Gastrocnemius medialis (tissue), 4 donors: ENCODE measurements at places on chromosomes 3 and 15.
A peak's percentile ranks its signal among the peaks of the same experiment; 100 is the strongest.

DNA sequence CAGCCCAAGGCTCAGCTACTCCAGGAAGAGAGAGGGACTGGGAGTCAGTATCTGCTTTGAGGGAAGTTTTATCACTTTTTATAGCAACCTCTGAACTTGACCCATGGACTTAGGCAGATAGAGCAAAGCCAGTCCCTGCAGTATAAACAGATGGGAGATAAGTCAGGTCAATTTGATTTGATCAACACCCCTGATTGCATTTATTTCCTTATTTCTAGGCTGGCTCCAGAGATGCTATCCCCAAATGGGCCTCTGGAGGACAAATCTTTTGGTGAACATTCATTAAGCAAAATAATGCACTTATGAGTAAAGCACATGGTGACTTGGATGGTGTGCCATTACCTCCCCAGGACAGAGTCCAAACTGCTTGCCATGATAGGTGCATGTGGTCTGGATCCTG, 8.9 kb upstream of the IDH3A start:
- no peak for DNase-seq

GRCh38 chr3:61015859-61016258, 235.4 kb downstream of the FHIT start:
- DNase-seq: no peak

DNA sequence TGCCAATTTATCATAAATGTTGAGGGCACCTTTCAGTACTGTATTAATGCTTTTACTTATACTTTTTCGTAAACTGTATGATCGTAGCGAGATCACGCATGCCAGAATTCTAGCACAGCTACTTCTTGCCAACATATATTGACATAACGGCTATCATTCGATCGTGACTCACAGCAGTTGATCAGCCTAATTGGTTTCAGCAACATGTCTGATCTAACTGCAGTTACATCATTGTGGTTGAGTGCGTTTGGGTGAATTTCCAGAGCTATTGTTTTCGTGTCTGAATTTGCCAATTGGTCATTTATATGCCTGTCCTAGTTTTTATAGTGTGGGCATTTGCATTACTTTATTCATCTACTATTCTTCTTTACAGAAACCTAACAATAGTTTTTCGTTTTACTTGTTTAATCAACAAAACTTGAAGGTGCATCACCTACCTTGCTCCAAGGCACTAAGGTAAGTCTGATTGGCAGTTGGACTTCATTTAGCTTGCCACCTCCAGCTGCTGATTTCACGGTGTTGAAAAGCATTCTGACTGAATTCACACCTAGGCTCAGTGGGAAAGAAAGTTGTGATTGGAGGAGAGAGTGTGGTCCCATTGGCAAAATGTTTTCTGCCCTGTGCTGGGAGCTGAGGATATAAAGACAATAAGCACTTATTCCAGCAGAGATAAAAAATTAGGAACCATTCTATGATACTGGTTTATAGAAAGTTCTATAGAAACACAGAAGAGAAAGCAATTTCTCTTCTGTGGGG, 120.9 kb upstream of the RGMA start:
- no peak for DNase-seq

GRCh38 chr15:69380726-69381105, 33.4 kb upstream of the KIF23 start:
- no peak for DNase-seq

DNA sequence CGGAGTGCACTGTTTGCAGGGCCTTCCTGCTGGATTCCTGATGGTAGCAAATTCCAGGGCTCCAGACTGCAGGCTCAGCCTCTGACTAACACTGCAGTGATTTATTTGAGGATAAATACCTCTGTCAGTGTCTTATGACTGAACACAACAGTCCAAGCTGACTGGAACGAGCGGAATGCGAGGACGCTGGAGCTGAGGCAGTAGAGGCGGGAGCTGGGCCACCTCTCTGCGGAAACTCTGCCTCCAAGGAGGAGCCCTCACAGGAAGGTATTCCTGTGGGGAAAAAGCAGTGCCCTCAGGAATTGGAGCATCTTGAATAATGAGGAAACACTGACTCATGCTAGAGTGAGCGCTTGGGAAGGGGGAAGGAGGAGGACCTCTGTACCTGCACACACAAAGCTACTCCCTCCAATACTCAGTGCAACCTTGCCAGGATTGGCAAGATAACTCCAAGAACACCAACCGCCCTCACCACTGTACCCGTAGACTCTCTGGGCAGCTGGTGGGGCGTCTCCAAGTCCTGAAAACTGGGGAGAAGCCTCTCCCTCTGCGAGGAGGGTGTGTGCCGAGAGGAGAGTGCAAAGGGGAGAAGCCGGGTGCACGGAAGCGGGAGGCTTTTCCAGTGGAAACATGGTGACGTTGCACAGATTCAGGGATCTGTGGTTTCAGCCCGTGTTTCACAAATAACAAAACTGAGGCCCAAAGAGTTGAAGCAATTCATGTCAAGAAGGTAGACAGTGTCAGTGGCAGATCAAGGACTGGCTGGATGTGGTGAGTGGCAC, 43.0 kb downstream of the VGLL4 start:
- DNase-seq: peak; percentile 81

GRCh38 chr3:24503616-24504113, 9.0 kb upstream of the THRB start:
- DNase-seq: no peak

DNA sequence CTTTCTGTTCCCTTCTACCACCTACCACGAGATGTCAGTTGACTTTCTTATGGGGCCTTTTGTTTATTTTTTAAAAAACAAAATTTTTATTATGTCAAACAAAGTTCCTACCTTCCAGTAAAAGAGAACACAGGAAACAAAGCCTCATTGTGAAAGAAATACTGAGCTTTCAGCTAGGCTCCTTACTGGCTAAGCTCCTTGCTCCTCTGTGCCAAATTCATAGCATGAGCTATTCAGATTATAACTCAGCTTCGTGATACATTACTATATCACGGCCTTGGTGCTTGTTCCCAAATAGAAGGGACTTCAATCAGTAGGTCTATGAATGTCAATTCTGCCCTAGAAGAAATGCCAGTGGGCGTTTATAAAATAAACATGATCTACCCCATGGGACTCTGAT, 145.8 kb upstream of the CHRM5 start:
- no peak for DNase-seq

- DNase-seq: no peak
Measured at GRCh38 chr15:69138963-69139362, 21.5 kb upstream of the GLCE start.

GRCh38 chr3:190552969-190553759, 39.3 kb downstream of the IL1RAP start:
- no peak for DNase-seq

DNA sequence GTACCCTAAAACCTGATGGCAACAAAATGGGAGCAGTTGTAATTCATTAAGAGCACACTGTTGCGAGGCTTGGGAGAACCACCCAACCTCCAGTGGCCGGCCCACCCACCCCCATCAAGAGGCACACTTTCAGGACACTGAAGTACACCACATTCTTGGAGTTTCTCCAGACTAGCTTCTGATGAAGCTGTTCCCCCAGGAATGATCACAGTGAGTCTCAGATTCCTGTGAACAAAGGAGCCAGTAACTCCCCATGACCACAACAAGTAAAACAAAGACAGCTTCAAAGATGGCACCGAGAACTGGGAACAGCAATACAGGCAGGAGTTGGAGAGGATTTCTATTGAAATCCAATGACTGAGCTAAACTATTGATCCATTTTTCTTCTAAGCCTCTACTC, 126.0 kb downstream of the ST8SIA2 start:
- no peak for DNase-seq

DNA sequence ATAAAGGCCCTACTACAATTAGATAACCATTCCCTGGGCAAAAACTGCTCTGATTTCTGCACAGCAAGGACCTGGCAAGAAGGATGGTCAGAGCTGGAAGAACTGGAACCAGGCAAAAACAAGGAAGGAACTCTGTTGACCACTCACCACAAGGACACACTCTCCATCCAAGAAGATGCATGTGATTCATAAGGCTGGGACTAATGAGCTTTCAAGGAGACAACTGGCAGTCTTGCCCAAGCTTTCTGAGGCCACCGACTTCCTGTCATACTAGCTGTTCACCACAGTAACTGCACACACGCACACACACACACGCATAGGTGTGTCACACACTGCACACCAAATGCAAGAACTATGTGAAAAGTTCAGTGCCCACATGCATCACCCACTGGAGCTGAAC, 256.6 kb downstream of the OCA2 start:
- DNase-seq: no peak

- DNase-seq: no peak
Measured at GRCh38 chr15:70142072-70142321, 44.3 kb upstream of the TLE3 start.

DNA sequence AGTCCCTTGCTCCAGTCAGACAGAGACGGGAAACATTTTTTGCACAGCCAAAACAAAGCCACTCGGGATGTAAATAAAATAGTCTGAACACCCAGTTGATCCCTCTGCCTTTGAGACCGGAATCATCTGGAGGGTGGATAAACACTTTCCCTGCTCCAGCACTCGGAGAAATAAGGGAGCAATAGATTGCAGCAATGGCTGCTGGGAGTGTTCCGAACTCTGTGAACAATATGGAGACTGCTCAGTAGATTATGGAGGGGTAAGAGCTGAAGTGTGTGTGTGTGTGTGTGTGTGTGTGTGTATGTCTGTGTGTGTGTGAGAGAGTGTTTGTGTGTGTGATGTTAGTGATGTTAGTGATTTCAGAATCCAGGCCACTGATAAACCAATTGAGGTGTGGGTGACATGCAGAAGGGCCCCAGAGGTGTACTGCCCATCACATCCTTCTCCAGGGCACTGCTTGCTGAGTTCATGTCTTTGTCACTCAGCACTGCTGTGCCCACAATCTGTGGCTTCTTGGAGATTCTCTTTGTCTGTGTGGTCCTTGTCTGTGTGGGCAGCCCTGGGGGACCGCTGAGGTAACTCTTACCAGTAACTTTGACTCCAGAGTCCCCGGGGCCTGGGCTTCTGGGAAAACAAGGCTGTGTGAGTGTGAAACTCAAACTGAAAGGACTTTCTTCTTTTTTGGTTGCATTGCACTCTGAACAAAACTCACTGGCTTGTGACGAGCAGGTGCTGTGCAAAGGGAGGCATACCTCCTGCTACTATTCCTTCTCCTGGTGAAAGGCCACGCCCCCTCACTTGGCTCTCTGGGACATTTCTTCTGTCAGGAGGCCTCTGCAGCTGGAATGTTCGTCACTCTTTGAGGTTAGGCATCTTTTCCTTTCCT, 23.0 kb downstream of the CRYGS start:
- no peak for DNase-seq
